ENCODE measurements at places on chromosomes 6 and 20.

DNA sequence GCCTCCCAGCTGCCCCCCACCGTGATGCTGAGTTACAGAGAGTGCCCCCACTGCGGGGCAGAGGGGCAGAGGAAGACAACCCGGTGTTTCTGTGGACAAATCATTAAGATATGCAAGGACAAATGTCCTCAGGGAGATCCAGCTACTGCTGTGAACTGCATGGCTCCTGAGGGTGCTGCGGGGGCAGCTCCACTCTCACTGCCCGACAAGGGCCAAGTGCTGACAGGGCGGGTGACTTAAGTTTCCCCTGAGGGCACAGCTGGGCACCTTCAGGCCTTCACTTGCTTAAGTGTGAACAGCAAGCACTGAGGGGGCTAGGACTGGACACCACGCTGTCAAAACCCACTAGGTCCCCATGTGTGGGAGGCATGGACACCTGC, 26.2 kb upstream of the TCFL5 start:
- no peak for DNase-seq

- DNase-seq, result no peak
Observed at GRCh38 chr6:2805031-2805430, 36.6 kb downstream of the SERPINB1 start.

- no peak for DNase-seq
Observed at GRCh38 chr6:53327017-53327395, 21.7 kb downstream of the ELOVL5 start.

GRCh38 chr6:101760843-101761621, 367.5 kb downstream of the GRIK2 start:
- DNase-seq, result no peak

DNA sequence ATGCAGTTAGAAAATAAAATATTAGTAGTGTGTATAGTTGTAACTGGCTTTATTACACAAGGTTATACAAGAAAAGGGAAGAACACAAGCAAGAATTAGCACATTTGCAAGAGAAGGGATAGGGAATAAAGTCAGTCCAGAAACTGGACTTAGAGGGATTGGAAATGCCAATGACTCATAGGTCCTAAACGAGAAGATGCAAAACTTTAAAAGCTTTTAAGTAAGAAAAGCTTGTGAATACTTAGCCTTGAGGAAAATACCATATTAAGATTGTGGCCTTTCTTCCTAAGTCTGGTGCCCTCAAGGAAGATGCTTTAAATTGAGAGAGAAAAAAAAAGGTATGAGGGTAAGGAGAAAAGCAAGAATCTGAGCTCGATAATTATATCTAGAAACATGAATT, 102.3 kb upstream of the MCHR2 start:
- no peak for DNase-seq

DNA sequence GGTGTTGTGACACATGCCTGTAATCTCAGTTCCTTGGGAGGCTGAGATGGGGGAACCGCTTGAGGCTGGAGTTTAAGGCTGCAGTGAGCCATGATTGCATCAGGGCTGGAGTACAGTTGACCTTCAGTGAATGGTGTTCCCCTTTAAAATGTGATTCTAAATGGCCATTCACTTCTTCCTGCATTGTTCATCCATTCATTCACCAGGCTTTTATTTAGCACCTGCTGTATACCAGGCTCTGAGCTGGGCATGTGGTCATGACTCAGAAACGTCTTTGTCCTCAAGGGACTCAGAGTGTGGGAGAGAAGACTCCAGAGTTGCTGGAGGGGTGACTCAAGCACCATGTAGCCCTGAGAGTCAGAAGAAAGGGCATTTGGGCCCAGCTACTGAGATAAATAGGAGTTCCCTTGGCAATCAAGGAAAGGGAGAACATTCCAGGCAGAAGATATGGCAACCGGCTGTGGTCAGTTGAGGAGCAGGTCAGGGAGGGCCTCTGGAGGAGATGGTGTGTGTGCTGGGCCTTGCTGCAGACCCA, 101.1 kb downstream of the DLGAP4 start:
- DNase-seq, result no peak

DNA sequence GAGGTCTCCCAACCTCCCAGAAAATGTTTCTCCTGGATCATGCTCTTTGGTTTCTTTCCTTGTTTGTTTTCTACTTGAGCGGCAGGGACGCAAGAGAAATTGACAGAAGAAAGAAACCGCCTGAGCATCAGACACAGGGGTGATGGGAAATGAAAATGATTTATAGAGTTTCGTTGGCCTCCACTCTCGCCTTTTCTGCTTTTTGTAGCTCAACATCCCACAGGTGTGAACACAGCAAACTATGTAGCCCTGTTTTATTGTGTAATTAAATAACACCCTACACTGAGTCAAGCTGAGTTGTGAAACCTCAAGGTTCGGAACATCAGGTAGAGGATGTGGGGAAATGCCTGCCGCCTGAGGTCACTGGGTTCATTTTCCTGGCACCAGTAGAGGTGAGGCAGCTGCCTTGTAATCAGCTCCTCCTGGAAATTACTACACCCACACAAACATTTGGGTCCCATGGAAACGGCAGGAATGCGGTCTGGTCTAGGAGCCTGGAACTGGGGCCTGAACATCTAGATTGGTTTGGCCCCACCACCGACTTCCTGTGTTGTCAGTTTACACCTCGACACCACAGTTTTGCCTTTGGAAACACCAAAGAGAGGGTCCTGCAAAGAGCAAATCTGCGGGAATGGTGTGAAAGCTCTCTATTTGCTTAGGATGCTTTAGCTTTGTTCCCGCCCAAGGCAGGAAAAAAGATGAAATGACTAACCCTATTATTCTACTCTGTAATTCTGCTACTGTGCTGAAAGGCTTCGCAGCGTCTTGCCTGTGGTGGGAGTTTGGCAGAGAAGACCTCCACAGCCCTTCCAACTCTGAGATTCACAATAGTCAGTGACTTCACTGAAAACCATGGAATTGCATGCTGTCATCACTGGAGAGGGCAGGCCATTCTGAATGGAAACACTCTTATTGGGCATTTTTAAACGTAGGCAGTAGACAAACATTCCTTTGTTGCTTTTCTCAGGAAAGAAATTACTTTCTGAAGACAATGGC, 53.0 kb downstream of the ADAT2 start:
- DNase-seq, result peak; percentile 98

DNA sequence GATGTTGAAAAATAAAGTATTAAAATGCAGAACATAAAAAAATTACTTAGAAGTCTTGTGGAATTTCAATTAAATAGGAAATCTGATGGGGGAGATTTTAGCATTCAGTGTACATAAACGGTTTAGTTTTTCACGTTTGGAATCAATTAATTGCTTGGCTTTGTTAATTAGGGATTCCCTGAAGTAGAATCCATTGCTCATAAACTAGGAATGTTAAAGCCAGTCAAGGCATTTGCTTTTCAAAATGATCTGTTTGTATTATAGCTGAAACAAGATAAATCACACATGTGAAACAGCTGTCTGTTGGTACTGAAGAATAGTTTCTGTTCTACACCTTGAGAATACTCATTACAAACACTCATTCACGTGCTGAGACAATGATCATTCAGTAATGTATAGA, 297.9 kb downstream of the TBC1D7 start:
- DNase-seq, result no peak

DNA sequence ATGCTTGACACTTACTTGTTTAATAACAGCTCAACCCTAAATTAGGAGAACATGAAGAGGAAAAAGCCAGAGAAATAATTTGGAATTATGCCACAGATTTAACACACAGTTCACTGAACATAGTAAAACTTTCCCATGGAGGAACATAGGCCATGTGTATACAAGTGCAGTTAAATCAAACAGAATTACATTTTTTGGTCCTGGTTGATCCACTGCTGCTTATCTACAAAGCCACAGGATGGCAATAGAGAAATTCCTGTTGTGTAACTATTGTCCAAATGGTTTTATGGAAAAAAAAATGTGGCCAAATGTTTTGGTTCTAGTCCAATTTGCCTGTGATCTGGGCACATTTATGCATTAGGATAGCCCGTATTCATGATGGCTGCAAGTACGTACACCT, 136.8 kb downstream of the ALDH8A1 start:
- peak; percentile 35 for DNase-seq

DNA sequence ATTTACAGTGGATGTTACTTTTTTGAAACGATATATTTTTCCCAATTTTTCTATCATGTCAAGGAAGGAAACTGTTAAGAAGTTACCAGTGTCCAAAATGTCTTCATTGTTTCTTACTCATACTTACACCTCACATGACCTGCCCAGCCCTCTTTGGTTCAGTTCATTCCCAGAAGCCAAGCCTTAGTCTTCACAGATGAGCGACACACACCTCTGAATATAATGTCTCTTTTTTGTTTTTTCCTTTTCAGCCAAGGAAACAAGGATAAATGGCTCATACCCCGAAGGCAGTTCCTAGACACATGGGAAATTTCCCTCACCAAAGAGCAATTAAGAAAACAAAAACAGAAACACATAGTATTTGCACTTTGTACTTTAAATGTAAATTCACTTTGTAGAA, 225.2 kb downstream of the SMOC2 start:
- DNase-seq, result no peak

- DNase-seq, result no peak
Observed at GRCh38 chr6:121664158-121664557, 228.7 kb downstream of the GJA1 start.

DNA sequence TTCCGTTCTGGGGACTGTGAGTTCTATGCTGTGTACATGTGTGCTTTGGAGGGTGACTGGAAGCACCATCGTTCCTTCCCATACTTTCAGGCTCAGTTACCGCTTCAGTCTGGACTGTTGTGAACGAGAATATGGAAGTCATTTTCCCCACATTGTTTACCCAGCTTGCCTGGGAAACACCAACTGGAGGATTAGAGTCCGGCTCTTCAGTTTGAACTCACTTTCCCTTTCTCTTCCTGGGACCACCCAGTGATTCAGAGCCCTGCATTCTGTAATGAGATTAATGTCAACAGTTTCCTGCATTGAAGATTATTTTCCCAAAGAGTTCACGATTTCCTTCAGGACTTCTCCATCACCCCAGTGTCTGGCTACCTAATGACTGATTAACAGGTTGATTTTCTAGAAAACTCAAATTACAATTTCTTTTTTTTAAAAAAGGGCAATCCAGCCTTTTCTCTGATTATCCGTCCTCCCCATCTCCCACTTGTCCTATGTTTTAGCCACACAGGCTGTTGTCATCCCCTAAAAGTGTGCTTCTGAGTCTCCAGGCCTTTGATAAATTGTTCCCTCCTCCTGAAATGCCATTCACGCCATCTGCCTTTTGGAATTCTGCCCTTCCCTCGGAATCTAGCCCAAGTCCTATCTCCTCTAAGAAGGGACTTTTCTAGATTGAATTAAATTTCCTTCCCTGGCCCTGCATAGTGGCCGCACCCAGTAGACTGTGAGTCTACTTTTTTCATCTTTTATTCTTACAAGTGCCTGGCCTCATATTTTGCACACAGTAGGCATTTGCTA, 3.3 kb upstream of the TAGAP start:
- no peak for DNase-seq

DNA sequence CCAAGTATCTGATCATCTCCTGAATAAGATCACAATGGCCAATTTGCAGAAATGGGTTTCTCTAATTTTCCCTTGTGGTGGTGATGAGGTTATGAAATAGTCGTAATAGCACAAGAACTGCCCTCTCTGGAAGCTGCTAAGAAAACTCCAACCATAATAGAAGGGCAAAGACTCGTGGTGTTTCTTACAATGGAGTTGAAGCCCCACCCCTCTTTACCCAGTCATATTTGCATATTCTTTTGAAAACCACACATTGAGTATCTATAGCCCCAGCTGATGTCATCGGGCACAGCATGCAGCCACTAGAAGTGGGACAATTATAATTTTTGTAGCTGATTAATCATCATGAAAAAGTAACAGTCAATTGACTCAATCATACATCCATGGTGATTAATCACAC, 452.1 kb upstream of the POU3F2 start:
- DNase-seq, result peak; percentile 1

DNA sequence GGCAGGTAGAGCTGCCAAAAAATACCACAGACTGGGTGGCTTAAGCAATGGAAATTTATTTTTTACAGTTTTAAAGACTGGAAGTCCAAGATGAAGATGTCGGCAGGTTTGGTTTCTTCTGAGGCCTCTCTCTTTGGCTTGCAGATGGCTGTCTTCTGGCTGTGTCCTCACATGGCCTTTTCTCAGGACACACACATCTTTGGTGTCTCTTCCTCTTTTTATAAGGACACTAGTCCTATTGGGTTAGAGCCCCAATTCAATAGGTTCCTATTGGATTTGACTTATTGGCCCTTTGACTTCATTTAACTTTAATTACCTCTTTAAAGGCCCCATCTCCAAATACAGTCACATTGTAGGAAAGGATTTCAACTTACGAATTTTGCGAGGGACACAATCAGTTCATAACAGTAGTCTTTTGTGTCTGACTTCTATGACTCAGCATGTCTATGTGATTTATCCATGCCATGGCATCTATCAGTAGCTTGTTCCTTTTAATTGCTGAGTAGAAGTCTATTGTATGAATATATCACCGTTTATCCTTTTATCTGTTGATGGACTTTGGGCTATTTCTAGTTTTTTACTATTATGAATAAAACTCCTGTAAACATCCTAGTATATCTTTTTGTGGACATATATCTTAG, 11.0 kb upstream of the TCP11 start:
- DNase-seq, result no peak

DNA sequence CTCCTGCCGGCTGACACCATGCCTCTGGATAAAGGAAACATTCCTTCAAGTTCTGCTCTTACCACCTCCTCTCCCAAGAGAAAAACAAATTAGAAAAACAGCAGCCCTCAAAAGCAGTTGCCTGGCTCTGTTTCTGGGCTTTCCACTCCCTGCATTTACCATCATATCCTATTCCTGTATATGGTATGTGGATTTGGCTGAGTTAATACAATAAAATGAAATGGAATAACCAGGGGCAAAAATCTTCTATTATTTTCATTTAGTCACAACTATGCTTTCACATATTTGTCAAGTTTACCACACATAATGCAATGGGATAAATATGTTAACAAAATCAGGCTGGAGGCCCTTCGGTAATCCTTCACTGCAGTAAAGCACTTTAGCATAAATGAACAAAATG, 34.3 kb downstream of the COL12A1 start:
- no peak for DNase-seq

DNA sequence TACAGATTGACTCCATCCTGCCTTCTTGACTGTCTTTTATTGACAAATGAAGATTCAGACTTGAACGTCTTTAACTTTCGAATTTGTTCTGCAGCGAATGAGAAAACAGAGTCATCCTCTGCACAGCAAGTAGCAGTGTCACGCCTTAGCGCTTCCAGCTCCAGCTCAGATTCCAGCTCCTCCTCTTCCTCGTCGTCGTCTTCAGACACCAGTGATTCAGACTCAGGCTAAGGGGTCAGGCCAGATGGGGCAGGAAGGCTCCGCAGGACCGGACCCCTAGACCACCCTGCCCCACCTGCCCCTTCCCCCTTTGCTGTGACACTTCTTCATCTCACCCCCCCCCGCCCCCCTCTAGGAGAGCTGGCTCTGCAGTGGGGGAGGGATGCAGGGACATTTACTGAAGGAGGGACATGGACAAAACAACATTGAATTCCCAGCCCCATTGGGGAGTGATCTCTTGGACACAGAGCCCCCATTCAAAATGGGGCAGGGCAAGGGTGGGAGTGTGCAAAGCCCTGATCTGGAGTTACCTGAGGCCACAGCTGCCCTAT, 12.2 kb downstream of the BRD2 start:
- DNase-seq, result no peak

GRCh38 chr6:26243752-26244151, 121.2 kb upstream of the BTN3A2 start:
- no peak for DNase-seq
